ENCODE measurements at places on chromosomes 7 and 10.

- DNase-seq: no peak
Measured at GRCh38 chr7:134662166-134662870, 15.7 kb downstream of the BPGM start.

DNA sequence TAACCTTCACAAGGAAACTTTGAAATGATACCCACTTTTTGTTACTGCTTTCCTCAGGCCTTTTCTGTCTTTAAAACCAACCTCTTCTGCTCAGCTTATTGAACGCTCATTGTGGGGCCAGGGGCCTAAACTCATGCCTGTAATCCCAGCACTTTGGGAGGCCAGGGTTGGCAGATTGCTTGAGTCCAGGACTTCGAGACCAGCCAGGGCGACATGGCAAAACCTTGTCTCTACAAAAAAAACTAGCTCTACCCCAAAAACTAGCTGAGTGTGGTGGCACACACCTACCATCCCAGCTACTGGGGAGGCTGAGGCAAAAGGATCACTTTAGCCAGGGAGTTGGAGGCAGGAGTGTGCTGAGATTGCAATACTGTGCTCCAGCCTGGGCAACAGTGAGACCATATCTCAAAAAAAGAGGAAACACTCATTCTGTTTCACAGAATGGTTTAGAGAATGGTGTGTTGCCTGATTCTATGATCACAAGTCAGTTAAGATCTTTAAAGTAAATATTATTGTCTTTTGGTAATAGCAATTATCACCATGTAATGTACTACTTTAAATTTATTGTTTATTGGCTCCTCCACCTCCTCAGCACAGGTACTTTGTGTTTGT is 51.1 kb downstream of the KCTD7 start:
- no peak for DNase-seq

DNA sequence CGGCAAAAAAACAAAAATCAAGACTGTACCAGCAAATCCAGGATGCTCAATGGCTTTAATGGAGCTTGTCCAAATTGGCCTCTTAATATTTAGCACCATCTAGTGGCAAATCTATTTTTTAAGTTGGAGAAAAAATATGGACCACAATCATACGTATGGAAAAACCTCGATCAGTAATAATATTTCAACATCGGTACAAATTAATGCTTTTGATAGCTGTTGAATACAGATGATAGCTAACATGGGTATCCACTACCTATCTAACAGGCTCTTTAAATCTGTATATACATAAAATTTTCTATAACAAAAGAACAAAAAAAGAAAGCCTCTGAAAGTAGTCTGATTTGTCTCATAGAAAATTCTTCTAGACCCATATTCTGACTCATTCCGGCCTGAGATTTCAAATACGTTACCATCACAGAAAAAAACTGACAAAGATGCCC is 29.2 kb downstream of the COA1 start:
- DNase-seq: peak; percentile 48

DNA sequence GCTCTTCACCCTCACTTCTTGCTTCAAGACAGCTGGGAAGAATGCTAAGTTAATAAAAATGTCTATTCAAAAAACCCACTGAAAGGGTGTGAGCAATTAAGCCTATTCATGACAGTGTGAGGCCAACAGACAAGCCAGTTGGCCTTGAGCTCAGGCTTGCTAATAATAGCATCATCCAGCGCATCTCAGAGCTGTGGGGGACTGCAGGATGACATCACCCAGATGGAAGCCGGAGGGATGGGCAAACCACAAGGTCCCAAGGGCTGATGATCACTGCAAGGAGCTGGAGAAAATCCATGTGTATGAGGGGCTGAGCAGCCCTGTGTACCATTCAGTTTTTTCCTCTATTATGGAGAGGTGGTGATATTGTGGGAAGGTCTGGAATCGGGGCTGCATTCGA is 770.4 kb downstream of the TNS3 start:
- peak; percentile 74 for DNase-seq

GRCh38 chr7:28243861-28244260 is 63.3 kb upstream of the JAZF1 start:
- DNase-seq: no peak

DNA sequence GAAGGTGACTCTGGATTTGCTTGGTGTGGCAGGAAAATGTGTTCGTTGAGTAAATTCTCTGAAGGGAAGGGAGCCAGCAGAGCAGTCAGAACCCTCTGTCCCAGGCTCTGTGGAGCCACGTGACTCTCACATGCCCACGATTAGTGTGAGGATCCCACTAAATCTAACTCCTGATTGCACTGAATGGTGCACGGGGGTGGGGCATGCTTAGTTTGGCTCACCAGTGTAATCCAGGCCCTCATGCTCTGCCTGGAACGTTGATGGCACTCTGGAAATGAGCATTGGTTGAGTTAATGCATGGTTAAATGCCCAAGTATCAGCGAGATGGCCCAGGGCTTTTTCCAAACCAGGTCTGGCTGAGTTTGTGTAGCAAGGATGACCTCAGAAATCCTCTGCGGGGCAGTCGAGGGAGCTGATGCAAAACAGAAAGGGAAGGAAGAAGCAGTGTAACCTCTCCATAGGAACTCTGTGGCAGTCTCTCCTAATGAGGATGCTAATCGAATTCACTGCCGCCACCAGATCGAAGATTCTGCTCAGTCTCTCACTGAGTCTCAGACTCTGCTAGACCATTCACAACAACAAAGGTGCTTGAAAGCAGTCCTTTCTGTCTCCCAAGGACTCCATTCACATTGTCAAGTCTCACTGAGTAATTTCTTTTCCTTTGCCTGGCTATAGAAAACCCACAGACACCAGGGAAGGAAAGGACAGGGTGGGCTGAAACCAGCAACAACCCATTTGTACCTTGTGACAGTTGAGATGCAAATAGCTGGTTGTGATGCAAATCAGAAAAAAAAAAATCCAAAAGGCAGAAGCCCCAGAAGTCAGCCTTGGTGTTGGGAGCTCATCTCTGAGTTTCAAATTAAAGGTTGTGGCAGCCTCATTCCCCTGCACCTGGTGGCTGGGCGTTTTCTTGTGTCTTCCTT is 98.1 kb downstream of the C10orf105 start:
- peak; percentile 36 for DNase-seq

- no peak for DNase-seq
Measured at GRCh38 chr7:95996174-95996573, 223.8 kb downstream of the DYNC1I1 start.

All from foreskin melanocyte (primary cell).